Diencephalon (tissue), 1 donor: ENCODE measurements at places on chromosomes 16 and 17. TPM values are rescaled to one million over a fixed set of nuclear protein-coding genes. Genes with fewer than 3 reads are reported as not detected.

Gene BEAN1
- total RNA-seq, result 6.5 TPM

Gene TGFB1I1
- 3.0 TPM for total RNA-seq

Gene RHBDF1
- total RNA-seq, result 3.7 TPM

Gene MPP2
- total RNA-seq, result 35.8 TPM

Gene CLEC16A
- total RNA-seq, result 35.3 TPM

Gene ABCA10
- 6.7 TPM for total RNA-seq

Gene SMIM5
- total RNA-seq, result 1.4 TPM

Gene ZFP1
- total RNA-seq, result 54.7 TPM
